ENCODE measurements at places on chromosomes 11 and 22. TPM values are rescaled to one million over a fixed set of nuclear protein-coding genes. Genes with fewer than 3 reads are reported as not detected.

GRCh38 chr11:119154178-119154577 lies 5.3 kb downstream of the ABCG4 start:
- H3K4me1 ChIP-seq = no peaks in the 10 kb centered on the region
- no peak overlapping the region for H3K27ac ChIP-seq
- H3K4me3 ChIP-seq = no peak overlapping the region

PIWIL4 gene
- total RNA-seq = 4.6 TPM

DNA sequence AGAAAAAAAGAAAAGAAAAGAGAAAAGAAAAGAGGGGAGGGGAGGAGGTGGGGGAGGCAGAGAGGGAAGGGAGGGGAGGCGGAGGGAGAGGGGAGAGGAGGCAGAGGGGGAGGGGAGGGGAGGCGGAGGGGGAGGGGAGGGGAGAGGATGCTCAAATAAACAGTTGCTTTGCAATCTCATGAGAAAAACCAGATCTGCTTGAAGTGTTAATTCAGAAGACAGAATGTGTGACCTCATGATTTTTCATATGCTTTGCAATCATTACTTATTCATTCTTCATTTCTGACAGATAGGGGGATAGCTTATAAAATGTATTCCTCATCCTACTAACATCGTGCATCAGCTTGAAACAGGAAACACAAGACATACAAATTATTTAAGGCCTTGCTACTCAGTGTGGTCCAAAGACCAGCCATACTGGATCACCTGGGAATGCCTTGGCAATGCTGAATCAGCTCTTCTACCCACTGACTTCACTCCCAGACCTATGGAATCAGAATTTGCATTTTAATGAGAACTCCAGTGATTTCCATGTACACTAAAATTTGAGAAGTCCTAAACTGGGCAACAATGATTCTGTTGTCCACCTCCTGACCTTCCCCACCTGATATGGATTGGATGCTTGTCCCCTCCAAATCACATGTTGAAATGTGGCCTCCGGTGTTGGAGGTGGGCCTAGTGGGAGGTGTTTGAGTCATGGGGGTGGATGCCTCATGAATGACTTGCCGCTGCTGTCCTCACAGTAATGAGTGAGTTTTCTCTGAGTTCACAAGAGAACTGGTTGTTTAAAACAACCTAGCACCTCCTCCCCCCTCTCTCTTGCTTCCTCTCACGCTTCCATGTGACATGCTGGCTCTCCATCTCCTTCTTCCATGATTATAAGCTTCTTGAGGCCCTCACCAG lies 69.2 kb downstream of the CCDC34 start:
- H3K27me3 ChIP-seq = no peaks in the 10 kb centered on the region
- no peaks in the 10 kb centered on the region for H3K36me3 ChIP-seq
- DNase-seq = no peak
- H3K4me1 ChIP-seq = no peaks in the 10 kb centered on the region
- H3K27ac ChIP-seq = no peak overlapping the region

GRCh38 chr22:29306175-29306834 lies at the start of gene GAS2L1:
GAS2L1 (plus strand) TSS chr22:29306650; CDS start chr22:29308106, 1,456 bp downstream.
- H3K4me1 ChIP-seq = peaks cover 9% of the 10 kb centered on the region
- H3K27me3 ChIP-seq = no peaks in the 10 kb centered on the region
- peak; percentile 76 for DNase-seq

VSIG10L2 gene
- not detected for total RNA-seq

KCNJ4 gene
- total RNA-seq = not detected

GRCh38 chr11:128057786-128058395 lies 529.5 kb downstream of the ETS1 start:
- no peaks in the 10 kb centered on the region for H3K4me1 ChIP-seq
- no peaks in the 10 kb centered on the region for H3K36me3 ChIP-seq
- no peak for DNase-seq
- H3K4me3 ChIP-seq = no peak overlapping the region
- no peak overlapping the region for H3K27ac ChIP-seq
- peaks cover 4% of the 10 kb centered on the region for H3K27me3 ChIP-seq

DNA sequence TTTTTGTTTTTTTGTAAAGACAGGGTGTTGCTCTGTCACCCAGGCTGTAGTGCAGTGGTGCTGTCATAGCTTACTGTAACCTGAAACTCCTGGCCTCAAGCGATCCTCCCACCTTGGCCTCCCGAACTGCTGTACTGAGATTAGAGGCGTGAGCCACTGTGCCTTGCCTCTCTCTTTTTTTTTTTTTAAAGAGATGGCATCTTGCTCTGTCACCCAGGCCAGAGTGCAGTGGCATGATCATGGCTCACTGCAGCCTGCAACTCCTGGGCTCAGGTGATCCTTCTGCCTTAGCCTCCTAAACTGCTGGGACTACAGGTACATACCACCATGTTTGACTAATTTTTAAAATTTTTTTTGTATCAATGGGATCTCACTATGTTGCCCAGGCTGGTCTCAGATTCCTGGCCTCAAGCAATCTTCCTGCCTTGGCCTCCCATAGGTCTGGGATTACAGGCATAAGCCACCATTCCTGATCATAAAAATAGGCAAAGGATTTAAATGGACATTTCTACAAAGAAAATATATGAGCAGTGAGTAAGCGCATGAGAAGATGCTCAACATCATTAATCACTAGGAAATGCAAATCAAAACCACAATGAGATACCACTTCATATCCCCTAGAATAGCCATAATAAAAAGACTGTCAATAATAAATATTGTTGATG lies 17.3 kb upstream of the CLNS1A start:
- no peaks in the 10 kb centered on the region for H3K27me3 ChIP-seq
- no peaks in the 10 kb centered on the region for H3K4me1 ChIP-seq

GRCh38 chr11:2534957-2535672 lies 90.3 kb downstream of the KCNQ1 start:
- H3K27ac ChIP-seq = no peak overlapping the region
- DNase-seq = no peak
- no peaks in the 10 kb centered on the region for H3K36me3 ChIP-seq
- H3K4me3 ChIP-seq = no peak overlapping the region

RTN4R gene
- total RNA-seq = 0.88 TPM

- peaks cover 1% of the 10 kb centered on the region for H3K36me3 ChIP-seq
- H3K27me3 ChIP-seq = no peaks in the 10 kb centered on the region
- DNase-seq = no peak
- no peak overlapping the region for H3K4me3 ChIP-seq
- no peak overlapping the region for H3K27ac ChIP-seq
Observed at GRCh38 chr22:21939461-21939913, 13.2 kb downstream of the PPM1F start.

DNA sequence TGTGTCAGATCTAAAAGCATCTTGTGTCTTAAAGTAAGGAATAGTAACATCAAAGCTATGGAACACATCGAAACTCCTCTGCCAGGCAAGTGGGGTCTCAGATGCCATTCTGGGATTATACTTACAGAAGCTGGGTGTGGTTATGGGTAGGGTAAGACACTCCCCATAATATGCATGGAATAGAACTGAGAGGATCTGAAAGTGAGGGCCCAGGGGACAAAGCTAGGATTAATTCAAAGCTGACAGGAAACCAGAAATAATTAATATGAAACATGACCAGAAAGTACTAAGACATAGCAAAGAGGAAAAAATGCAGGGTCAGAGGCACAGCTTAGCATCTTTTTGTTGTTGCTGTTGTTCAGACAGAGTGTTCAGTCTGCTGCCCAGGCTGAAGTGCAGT lies 40.2 kb upstream of the EED start:
- no peaks in the 10 kb centered on the region for H3K27me3 ChIP-seq
- H3K36me3 ChIP-seq = no peaks in the 10 kb centered on the region
- H3K4me3 ChIP-seq = no peak overlapping the region

RPL27A gene
- 659 TPM for total RNA-seq

GRCh38 chr11:40877256-40877655 lies 582.2 kb downstream of the LRRC4C start:
- no peaks in the 10 kb centered on the region for H3K36me3 ChIP-seq
- no peaks in the 10 kb centered on the region for H3K27me3 ChIP-seq
- H3K27ac ChIP-seq = no peak overlapping the region
- no peaks in the 10 kb centered on the region for H3K4me1 ChIP-seq
- no peak for DNase-seq

DNA sequence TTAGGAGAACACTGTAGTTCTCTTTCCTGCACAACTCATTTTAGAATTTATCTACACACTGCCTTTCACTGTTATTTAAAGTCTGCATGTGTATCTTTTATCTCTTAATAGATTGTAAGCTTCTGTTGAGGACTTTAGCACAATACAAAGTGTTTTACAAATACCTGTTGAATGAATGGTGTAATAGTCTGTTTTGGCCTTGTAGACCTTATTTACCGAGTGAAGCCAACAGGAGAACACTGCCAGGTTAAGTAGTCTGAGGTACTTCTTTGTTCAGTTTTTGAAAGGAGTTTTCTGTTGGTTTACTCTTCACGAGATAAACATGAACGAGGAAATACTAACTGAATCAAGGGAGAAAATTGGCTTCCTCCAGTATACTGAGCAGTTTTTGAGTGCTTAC lies 31.0 kb downstream of the SIK2 start:
- no peak for DNase-seq
- peak overlapping the region; percentile 73 for H3K27ac ChIP-seq
- H3K27me3 ChIP-seq = no peaks in the 10 kb centered on the region
- peaks cover 52% of the 10 kb centered on the region for H3K4me1 ChIP-seq
- H3K4me3 ChIP-seq = no peak overlapping the region
- no peaks in the 10 kb centered on the region for H3K36me3 ChIP-seq

GRCh38 chr22:28656181-28656580 lies 23.5 kb downstream of the TTC28 start:
- H3K27me3 ChIP-seq = no peaks in the 10 kb centered on the region
- H3K4me1 ChIP-seq = peaks cover 22% of the 10 kb centered on the region
- DNase-seq = no peak
- H3K27ac ChIP-seq = no peak overlapping the region

PHETA2 gene
- 9.2 TPM for total RNA-seq

- no peak overlapping the region for H3K4me3 ChIP-seq
- H3K4me1 ChIP-seq = peaks cover 8% of the 10 kb centered on the region
- DNase-seq = peak; percentile 71
- no peaks in the 10 kb centered on the region for H3K27me3 ChIP-seq
Observed at GRCh38 chr11:61776561-61777075, 15.8 kb downstream of the TMEM258 start.

DNA sequence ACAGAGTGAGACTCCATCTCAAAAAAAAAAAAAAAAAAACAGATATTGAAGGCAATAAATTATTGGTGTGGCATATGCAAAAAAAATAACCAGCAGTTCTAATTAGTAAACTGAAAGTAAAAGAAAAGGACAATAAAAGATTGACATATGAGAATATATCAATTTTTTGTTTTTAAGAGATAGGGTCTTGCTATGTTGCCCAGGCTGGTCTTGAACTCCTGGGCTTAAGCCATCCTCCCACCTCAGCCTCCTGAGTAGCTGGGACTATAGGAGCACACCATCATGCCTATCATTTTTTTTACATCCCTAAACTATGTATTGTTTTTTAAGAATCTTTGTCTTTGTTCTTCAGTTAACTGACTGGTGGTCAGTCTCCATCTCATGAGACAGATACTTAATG lies 31.5 kb downstream of the PACSIN2 start:
- H3K36me3 ChIP-seq = no peaks in the 10 kb centered on the region
- H3K4me3 ChIP-seq = no peak overlapping the region
- no peak overlapping the region for H3K27ac ChIP-seq
- no peaks in the 10 kb centered on the region for H3K27me3 ChIP-seq
- no peak for DNase-seq

MTFP1 gene
- 5.1 TPM for total RNA-seq

DNA sequence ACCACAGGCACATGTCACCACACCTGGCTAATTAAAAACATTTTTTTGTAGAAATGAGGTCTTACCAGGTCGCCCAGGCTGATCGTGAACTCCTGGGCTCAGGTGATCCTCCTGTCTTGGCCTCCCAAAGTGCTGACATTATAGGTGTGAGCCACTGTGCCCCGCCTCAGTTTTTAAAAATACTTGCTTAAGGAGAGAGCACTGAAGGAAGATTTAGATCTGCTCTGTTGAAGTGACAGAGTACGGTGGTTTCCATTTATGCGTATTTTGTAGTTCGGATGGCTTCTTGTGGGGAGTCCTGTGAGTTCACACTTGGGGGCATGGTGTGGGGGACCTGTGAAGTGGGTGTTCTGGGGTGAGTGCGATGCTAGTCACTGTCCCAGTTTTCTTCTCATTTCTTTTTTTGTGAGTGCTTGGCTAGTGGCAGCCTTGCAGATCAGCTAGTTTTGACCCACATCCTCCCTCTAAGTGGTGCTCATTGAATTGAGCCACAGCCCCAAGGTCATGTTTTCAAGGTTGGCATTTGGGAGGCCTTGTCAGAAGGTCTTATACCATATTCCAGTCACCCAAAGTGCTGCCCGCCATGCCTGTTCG lies 31.5 kb downstream of the PTPRJ start:
- H3K4me1 ChIP-seq = peaks cover 3% of the 10 kb centered on the region
- no peaks in the 10 kb centered on the region for H3K27me3 ChIP-seq
- H3K4me3 ChIP-seq = no peak overlapping the region
- no peak for DNase-seq

- no peak overlapping the region for H3K27ac ChIP-seq
- H3K27me3 ChIP-seq = no peaks in the 10 kb centered on the region
- no peak overlapping the region for H3K4me3 ChIP-seq
- H3K4me1 ChIP-seq = no peaks in the 10 kb centered on the region
- no peak for DNase-seq
Observed at GRCh38 chr11:112580864-112581263, 320.2 kb upstream of the PLET1 start.

All from pancreas (tissue), 10 donors.